H1 (cell line): ENCODE measurements at places on chromosomes 3 and 15.
A peak's percentile ranks its signal among the peaks of the same experiment; 100 is the strongest.

- H3K36me3 ChIP-seq = no peaks in the 10 kb centered on the region
- no peak for DNase-seq
- H3K4me3 ChIP-seq = no peak overlapping the region
- H3K27ac ChIP-seq = no peak overlapping the region
- H3K27me3 ChIP-seq = no peaks in the 10 kb centered on the region
Measured at GRCh38 chr3:111681661-111682426, 86.7 kb upstream of the ZBED2 start.

GRCh38 chr15:47461652-47462141 is 255.6 kb upstream of the SEMA6D start:
- no peak overlapping the region for H3K27ac ChIP-seq
- no peak for DNase-seq
- H3K36me3 ChIP-seq = no peaks in the 10 kb centered on the region
- no peaks in the 10 kb centered on the region for H3K27me3 ChIP-seq
- H3K4me3 ChIP-seq = no peak overlapping the region

DNA sequence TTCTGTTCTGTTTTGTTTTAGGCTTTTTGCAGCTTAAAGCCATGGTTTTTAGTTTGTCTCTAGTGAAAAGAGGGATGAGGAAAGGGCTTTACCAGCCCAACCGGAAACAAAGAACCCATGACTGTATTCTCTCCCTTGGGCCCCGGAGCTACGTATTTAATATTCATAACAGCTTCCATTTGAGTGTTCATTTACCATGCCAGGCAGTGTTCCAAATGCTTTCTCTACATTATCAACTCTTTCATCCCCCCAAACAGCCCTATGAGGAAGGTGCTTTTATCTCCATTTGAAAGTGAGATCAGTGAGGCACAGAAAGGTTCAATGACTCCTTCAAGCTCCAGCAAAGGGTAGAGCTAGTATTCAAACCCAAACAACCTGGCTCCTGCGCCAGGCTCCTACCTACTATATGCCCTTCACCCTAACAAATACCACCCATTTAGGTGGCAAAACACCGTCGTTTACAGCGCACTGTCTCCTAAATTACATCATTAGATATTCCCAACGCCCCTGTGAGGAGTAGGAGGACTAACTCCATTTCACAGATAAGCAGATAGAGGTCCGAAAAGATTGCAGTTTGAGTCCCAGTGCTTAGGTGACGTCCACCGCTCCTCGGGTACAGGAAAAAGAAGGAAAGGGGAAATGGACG is 27.9 kb downstream of the GTPBP8 start:
- peaks cover 2% of the 10 kb centered on the region; the same call in 1 of the 2 replicates for H3K4me1 ChIP-seq
- no peaks in the 10 kb centered on the region for H3K27me3 ChIP-seq
- H3K36me3 ChIP-seq = peaks cover 14% of the 10 kb centered on the region
- peak overlapping the region; percentile 91 for H3K27ac ChIP-seq
- no peak for DNase-seq
- H3K4me3 ChIP-seq = peak overlapping the region; percentile 96

GRCh38 chr15:85002517-85002916 is 20.9 kb downstream of the PDE8A start:
- peak; percentile 37 for DNase-seq
- H3K27ac ChIP-seq = peak overlapping the region; percentile 31; the same call in 1 of the 2 replicates
- peaks cover 7% of the 10 kb centered on the region for H3K4me1 ChIP-seq
- H3K27me3 ChIP-seq = no peaks in the 10 kb centered on the region

DNA sequence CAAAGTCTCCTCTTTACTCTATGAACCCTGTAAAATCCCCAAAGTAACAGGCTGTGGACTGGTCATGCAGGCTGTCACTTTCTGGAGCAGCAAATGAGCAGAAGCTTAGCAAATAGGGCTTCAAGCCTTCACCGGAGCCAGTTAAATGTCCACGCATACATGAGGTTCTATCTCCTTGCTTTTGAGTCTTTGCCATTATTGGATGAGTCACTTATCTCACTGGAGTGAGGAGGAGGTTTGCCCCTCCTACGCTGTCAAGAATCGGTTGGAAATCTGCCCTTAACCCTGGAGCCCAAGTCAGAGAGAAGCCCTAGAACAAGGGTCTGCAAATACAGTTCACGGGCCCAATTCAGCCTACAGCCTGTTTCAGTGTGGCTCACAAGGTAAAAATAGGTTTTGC is 126.1 kb upstream of the CTNNB1 start:
- H3K27ac ChIP-seq = no peak overlapping the region
- no peak overlapping the region for H3K4me3 ChIP-seq
- H3K36me3 ChIP-seq = no peaks in the 10 kb centered on the region
- no peaks in the 10 kb centered on the region for H3K27me3 ChIP-seq
- no peak for DNase-seq
- peaks cover 3% of the 10 kb centered on the region for H3K4me1 ChIP-seq
